ENCODE measurements at places on chromosomes 16 and 17. TPM values are rescaled to one million over a fixed set of nuclear protein-coding genes. Genes with fewer than 3 reads are reported as not detected.
A peak's percentile ranks its signal among the peaks of the same experiment; 100 is the strongest.

The FAAP100 gene
- polyA plus RNA-seq: 8.5 TPM

- no peak for DNase-seq
- no peaks in the 10 kb centered on the region for H3K4me1 ChIP-seq
- no peak overlapping the region for H3K27ac ChIP-seq
- no peaks in the 10 kb centered on the region for H3K27me3 ChIP-seq
- no peaks in the 10 kb centered on the region for H3K36me3 ChIP-seq
Observed at GRCh38 chr16:81818568-81818896, 39.4 kb downstream of the PLCG2 start.

DNA sequence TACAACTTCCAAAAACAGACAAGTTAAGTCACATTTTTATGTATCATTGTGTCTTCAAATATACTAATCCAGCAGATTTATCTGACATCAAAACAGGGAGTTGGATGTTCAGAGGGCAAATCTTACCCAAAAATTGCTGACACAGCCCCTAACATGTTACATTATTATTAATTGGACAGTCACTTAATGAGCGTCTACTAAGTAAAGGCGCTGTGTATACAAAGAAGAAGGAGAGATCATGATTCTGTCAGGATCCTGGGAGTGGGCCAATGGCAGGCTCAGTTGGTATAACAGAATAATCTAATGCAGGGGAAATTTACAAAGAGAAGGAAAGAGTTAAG is 18.4 kb upstream of the CD300E start:
- H3K4me3 ChIP-seq: no peak overlapping the region
- peaks cover 12% of the 10 kb centered on the region for H3K4me1 ChIP-seq
- no peaks in the 10 kb centered on the region for H3K36me3 ChIP-seq

The E4F1 gene
- polyA plus RNA-seq: 6.7 TPM

DNA sequence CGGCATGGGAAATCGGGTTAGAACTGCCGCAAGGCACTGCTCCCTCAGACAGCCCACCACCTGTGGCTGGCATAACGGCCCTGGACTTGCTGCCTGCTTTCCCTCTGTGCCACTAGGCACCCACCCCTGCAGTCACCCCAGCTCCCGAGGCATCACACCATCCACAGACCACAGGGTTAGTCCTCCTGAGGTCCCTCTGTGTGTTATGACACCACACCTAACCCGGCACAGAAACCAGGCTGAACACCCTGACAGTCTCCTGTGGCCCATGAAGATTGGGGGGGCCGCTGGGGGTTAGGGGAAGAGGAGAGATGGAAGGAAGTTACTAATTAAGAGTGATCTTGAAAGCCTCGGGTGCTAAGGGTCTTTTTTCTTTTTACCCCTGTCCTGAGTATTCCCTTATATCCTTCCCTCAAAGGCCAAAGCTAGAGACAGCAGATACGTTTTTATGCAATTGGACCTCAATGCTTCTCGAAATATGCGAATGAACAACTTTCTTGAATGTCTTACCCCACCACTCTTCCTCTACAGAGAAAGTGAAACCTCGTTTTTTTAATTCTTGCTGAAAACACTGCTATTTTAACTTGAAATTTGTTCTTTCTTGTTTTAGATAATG is 7.0 kb downstream of the CYTH1 start:
- H3K36me3 ChIP-seq: no peaks in the 10 kb centered on the region
- H3K4me3 ChIP-seq: peak overlapping the region; percentile 64
- peak overlapping the region; percentile 81 for H3K27ac ChIP-seq
- H3K4me1 ChIP-seq: peaks cover 94% of the 10 kb centered on the region

GRCh38 chr16:28984619-28985135 is at the start of gene LAT:
Gene LAT, plus strand, starts transcription at chr16:28985052. Its CDS starts 366 bp downstream, at chr16:28985418.
- peak; percentile 86 for DNase-seq
- H3K4me3 ChIP-seq: peak within 1 kb of the TSS; percentile 97
- peaks cover 39% of the 10 kb centered on the region for H3K36me3 ChIP-seq
- peaks cover 49% of the 10 kb centered on the region for H3K4me1 ChIP-seq

The CDRT15L2 gene
- not detected for polyA plus RNA-seq

- no peaks in the 10 kb centered on the region for H3K36me3 ChIP-seq
- H3K27me3 ChIP-seq: no peaks in the 10 kb centered on the region
- no peaks in the 10 kb centered on the region for H3K4me1 ChIP-seq
- no peak overlapping the region for H3K27ac ChIP-seq
Observed at GRCh38 chr16:1428511-1428910, 2.4 kb upstream of the PERCC1 start.

Data from CD4-positive, alpha-beta memory T cell (primary cell).